ENCODE measurements at places on chromosomes 5 and 9.

- no peak for DNase-seq
Observed at GRCh38 chr5:148855249-148856008, 29.0 kb downstream of the ADRB2 start.

DNA sequence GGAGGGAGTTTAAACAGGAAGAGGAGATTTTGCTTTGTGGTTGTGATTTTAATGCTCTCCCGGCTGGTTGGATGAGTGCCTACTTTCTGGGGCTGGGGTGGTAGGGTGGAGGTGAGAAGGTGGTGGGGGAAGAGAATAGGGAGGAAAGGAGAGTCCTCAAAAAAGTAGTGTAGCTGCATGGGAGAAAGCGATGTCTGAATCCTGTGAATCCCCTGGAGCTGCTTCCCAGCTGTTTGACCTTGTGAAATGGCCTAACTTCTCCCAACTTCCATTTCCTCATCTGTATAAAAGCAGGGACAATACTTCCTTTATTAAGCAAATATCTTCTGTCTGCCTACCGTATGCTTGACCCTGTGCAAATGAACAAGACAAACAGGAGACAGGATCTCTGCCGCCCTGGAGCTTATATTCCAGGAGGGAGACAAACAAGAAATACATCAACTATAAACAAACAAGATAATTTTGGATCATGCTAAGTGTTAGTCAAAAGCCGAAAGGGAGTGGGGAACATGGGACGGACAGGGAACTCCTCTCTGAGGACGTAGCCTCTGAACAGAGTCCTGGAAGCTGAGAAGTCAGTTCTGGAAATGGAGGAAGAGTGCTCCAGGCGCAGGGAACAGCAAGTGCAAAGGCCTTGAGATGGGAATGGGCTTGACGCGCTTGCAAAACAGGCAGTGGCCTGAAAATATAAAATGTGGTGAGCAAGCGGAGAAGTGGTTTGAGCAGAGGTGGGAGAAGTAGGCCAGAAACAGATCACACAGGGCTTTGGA lies 103.5 kb downstream of the SPRY4 start:
- DNase-seq, result no peak

GRCh38 chr9:12640016-12640587 lies 53.1 kb upstream of the TYRP1 start:
- DNase-seq, result no peak

DNA sequence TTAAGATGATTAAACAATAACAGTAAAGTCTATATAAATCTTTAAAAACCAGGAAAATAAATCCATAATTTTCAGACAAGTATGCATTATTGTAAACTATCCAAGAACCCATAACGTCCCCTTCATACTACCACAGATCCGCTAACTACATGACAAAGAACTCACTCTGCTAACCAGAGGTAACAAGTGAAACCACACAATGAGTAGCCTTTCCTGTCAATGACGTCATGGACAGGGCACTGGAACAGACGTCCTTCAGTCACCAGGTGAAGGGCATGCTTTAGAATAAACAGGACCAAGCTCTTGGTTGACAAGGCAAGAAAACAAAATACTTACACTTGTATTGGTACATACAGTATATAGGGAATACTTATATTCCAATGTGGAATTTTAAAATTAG lies 45.2 kb downstream of the RNF130 start:
- DNase-seq, result no peak

- DNase-seq, result no peak
Observed at GRCh38 chr5:160339406-160340130, 27.2 kb upstream of the CCNJL start.

DNA sequence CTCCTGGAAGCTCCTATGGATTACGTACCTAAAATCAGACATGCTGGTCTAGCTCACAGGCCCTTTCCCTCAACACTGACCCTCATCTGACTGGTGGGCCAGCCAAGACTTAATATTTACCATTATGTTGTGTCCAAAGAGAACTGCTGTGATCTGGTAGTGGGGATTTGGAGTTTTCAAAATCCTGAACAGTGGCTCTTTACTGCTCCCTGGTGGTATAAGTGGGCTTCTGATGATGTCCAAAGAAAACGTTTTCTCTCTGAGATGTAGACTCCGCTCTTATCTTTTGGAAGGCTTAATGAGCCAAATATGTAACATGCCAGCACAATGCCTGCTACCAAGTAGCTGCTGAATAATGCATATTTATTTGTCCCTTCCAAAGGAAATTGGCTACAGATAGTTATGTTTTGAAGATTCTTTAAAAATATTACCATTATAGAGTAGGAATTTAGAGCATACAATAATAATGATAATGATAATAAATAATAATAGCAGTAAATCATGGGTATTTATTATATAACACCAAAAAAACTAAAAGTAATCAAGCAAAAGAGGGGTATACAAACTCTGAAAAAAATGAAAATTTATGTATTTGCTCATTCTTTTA lies 406.6 kb upstream of the TNC start:
- no peak for DNase-seq

- no peak for DNase-seq
Observed at GRCh38 chr9:4382722-4383317, 83.0 kb upstream of the GLIS3 start.

GRCh38 chr5:159969966-159970365 lies 39.0 kb upstream of the TTC1 start:
- DNase-seq, result no peak

DNA sequence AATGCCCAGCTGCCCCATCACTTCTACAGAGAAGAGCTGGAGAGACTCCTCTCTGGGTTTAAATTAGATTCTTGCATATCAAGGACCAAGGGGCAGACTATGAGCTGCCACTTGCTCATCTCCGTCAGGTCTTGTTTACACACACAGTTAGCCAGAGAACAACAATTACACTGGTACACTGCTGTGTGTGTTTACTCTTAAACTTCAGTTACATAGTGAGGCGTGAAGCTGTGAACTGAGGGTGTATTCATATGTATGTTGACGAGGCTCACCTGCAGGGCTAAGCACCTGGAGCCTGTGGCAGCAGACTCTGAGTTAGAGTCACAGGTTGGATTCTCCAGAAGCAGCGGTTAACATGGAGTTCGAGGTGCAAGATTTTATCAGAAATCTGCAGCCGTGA lies 155.4 kb upstream of the ANKH start:
- DNase-seq, result no peak

DNA sequence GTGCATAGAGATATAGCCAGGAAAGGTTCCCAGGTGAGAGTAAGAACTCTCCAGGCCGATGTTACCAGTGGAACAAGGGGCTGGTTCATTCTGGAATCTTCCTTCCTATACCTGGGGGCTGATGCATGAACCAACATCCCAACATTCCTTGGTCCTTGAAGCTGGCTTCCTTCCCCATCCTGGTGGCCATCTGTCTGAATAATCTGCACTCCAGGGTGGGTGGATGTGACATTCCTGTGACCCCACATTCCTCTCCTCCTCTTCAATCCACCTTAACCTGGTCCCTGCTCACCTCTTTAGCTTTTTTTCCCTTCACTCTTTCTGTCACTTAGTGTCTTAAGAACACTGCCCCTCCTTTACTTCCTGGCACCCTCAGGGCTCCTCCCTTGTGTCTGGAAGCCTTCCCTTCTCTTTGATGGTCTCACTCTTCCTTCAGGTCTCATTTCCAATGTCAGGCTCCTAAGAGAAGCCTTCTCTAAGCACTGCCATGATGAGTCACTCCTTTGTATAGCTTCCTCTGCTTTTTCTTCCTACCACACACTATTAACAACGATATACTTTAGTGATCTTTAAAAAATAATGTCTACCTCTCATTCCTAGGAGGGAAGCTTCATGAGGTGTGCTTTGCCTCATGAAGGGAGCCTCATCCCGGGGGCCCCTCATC lies 80.3 kb downstream of the BOD1 start:
- DNase-seq, result no peak

- DNase-seq, result no peak
Observed at GRCh38 chr9:114990901-114991300, 60.5 kb upstream of the TNFSF8 start.

- DNase-seq, result no peak
Observed at GRCh38 chr5:151592855-151593408, 1.8 kb upstream of the FAT2 start.

- DNase-seq, result no peak
Observed at GRCh38 chr5:10194083-10194482, 55.6 kb downstream of the ATPSCKMT start.

DNA sequence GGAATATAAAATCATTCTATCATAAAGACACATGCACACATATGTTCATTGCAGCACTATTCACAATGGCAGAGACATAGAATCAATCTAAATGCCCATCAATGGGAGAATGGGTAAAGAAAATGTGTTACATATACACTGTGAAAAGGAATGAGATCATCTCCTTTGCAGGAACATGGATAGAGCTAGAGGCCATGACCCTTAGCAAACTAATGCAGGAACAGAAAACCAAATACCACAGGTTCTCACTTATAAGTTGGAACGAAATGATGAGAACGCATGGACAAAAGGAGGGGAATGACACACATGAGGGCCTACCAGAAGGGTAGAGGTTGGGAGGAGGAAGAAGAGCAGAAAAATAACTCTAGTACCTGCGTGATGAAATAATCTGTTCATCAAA lies 21.0 kb upstream of the RANBP6 start:
- DNase-seq, result no peak

- no peak for DNase-seq
Observed at GRCh38 chr9:89890326-89890980, 285.6 kb downstream of the GADD45G start.

DNA sequence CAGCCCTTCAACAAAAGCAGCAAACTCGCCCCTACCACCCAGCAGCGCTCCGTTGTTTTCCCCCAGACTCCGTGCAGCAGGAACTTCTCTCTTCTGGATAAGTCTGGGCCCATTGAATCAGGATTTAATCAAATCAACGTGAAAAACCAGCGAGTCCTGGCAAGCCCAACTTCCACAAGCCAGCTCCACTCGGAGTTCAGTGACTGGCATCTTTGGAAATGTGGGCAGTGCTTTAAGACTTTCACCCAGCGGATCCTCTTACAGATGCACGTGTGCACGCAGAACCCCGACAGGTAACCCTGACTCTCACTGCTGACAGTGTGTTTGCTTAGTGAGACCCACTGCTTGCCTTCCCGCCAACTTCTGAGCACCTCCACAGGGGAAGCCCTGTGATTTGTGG lies 81.8 kb downstream of the PRDM6 start:
- DNase-seq, result no peak

DNA sequence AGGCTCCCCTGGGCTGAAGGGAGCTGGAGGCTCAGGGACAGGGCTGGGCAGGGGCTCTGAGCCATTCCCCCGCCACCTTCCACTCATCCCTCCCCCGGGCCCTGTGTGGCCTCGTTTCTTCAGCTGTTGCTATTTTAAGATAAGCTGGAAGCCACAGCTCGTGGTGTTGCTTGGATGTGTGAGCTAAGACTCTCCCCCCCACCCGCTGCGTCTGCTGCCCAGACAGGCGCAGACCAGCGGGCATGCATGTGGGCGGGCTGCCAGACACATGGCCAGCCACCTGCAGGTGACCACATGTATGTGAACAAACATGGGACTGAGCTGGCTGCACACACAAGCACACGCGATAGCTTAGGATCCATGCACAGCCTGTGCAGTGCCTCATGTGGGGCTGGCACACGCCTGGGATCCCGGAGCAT lies 8.7 kb downstream of the SNCB start:
- no peak for DNase-seq

DNA sequence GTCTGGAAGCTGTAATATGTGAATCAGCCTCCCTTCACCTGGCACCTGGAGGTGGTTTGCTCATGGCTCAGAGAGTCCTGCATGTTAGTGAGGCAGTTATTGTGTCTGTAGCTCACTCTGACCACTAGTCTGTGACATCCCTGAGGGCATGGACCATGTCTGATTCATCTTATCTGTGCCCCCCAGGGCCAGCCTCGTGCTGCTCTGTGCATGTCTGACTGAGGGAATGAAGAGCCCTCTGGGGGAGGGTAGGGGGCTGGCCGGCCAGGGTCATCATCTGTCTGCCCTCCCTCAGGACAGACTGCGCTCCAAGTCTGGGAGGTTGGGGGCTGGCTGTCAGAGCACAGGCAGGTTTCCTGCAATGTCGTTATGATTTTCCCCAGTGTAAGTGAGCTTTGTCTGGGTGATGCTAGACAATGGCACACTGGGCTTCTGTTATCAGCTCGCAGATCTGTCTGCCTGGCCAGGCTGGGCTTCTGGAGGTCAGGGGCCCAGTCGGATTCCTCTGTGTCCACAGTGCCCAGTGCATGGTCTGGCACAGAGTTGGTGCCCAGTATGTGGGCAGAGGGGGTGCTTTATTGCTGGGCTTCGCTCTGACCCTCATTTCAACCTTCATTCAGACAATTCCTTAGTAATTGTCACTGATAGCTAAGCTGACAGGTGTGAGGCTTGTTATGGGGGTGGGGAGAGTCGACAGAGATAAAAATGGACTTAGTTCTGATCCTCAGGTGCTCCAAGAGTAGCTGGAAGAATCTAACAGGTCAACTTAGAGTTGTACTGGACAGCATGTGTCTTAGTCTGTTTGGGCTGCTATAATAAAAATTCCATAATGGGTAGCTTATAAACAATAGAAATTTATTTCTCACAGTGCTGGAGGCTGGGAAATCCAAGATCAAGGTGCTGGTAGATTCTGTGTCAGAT lies 85.7 kb upstream of the SHB start:
- DNase-seq, result no peak

- no peak for DNase-seq
Observed at GRCh38 chr5:54680998-54681397, 163.4 kb downstream of the SNX18 start.

GRCh38 chr5:150206779-150207115 lies 16.9 kb downstream of the SLC6A7 start:
- no peak for DNase-seq

DNA sequence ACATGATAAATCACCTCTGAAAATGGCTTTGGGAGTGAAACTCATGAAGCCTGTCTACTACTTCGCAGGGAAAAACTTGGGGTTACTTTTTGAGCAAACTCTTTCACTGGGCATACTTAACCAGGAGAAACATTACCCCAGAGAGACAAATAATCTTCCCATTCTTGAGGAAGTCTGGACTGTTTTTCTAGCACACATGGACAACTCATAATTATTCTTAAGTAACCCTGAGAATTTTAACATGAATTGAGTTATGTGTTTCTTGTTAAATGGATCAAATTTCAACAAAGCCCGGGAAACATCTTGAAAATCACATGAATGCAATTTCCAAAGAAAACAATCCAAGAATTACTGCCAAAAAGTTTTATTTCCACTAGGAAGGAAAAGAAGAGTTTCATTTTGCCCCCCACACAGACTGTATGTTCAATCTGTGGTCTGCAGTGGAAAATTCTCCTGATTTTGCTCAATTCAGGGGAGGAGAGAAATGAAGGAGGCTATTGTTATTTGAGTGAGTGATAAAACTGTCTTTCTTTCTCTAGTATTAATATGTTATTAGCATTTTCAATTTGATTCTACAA lies 564.8 kb upstream of the CLINT1 start:
- no peak for DNase-seq

GRCh38 chr9:127519301-127520166 lies 68.2 kb downstream of the LRSAM1 start:
- DNase-seq, result peak; percentile 14

GRCh38 chr5:59296317-59297264 lies 596.9 kb downstream of the PDE4D start:
- no peak for DNase-seq

DNA sequence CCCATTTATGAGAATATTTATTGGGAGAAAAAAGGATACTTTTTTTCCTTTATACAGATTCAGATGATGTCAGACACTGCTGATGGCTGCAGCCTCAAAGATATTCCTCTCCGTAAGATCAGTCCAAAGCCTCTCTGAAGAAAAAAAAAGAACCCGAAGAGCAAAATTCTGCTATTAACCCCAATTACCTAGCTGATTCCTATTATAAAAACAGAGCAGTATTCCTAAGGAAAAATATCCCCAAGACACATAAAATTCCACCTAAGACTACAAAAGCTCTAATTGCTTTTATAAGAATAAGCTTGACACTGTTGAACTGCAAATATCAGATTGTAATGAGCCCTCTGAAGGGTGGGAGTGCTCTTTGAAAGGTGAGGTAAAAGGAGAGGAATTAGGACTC lies 138.7 kb downstream of the CDH6 start:
- DNase-seq, result no peak

All from stimulated activated CD8-positive, alpha-beta memory T cell treated with anti-CD3 and anti-CD28 coated beads, Interleukin-4, amount 100 ng/mL, for 4 hours (primary cell).